ENCODE measurements at places on chromosomes 6 and 20. TPM values are rescaled to one million over a fixed set of nuclear protein-coding genes. Genes with fewer than 3 reads are reported as not detected.

- no peak for DNase-seq
Measured at GRCh38 chr6:129717277-129717676, 7.3 kb upstream of the ARHGAP18 start.

Gene MCHR2
- not detected for total RNA-seq

DNA sequence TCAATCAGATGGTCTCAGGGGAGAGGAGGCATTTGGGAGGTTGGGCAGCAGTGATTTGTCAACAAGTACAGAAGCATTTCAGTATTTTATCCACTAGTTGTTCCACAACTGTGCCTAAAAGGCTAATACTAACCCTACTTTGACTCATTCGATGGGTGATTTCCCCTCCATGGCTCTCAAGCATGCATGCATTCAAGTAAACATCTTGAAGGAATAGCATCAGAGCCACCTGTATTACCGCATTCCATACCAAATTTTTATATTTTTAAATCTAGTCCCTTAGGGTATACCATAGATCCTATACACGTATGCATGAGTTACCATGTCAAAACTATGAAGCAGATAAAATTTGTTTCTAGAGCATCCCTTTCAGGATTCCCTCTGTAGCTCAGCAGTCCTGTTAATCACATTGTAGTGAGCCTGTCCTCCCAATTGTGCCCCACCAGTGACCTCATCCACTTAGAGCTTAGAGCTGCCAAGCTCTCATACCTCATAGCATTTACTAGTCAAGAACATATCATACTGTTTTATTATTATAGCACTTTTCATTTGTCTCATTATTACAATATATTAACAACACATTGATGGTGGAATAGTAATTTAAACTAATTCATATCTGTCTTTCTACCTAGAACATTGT, 213.8 kb downstream of the LAMA2 start:
- DNase-seq, result no peak

Gene SIGLEC1
- 0.11 TPM for total RNA-seq

Gene LY6G6F
- not detected for total RNA-seq

Measured in OCI-LY7 (cell line).